ENCODE measurements at places on chromosomes 7 and 10.

- peaks cover 18% of the 10 kb centered on the region for H3K4me1 ChIP-seq
- no peaks in the 10 kb centered on the region for H3K36me3 ChIP-seq
- H3K4me3 ChIP-seq = no peak overlapping the region
- DNase-seq = no peak
- no peak overlapping the region for H3K27ac ChIP-seq
Observed at GRCh38 chr7:1068619-1069018, 19.3 kb upstream of the GPER1 start.

GRCh38 chr7:156604311-156604710, 36.3 kb upstream of the RNF32 start:
- no peaks in the 10 kb centered on the region for H3K36me3 ChIP-seq
- no peak overlapping the region for H3K4me3 ChIP-seq
- peaks cover 27% of the 10 kb centered on the region for H3K27me3 ChIP-seq
- peaks cover 10% of the 10 kb centered on the region for H3K4me1 ChIP-seq
- DNase-seq = no peak
- H3K27ac ChIP-seq = no peak overlapping the region

- H3K36me3 ChIP-seq = no peaks in the 10 kb centered on the region
- H3K4me1 ChIP-seq = peaks cover 3% of the 10 kb centered on the region
- peak overlapping the region; percentile 52 for H3K4me3 ChIP-seq
- H3K27me3 ChIP-seq = no peaks in the 10 kb centered on the region
- no peak for DNase-seq
- no peak overlapping the region for H3K27ac ChIP-seq
Observed at GRCh38 chr10:33052915-33053810, 95.1 kb upstream of the ITGB1 start.

DNA sequence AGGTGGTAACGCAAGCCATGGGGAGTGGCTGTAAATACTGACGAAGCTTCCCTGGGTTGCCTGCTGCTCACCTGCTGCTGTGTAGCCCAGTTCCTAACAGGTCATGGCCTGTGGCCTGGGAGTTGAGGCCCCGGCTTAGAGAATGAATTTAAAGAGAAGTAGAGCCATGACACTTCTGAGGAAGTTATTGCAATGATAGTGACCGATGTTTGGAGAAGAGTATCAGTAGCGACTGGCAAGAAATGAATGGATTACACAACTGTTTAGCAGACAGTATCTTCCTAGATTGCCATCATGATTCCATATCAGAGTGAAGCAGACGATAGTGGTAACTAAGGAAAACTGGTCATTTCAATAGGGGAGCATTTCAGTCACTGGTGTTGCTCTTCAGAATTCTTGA, 249.6 kb downstream of the PLXDC2 start:
- no peaks in the 10 kb centered on the region for H3K4me1 ChIP-seq
- H3K27ac ChIP-seq = no peak overlapping the region
- no peaks in the 10 kb centered on the region for H3K36me3 ChIP-seq
- no peak overlapping the region for H3K4me3 ChIP-seq
- no peaks in the 10 kb centered on the region for H3K27me3 ChIP-seq
